Activated T-cell treated with anti-CD3 and anti-CD28 coated beads, Interleukin-2, amount 50 U/mL, for 72 hours (primary cell): ENCODE measurements at places on chromosomes 5 and 9. TPM values are rescaled to one million over a fixed set of nuclear protein-coding genes. Genes with fewer than 3 reads are reported as not detected.

SLC25A2 gene
- total RNA-seq = 0.46 TPM

GRCh38 chr9:78921341-78921740, 624.4 kb downstream of the PSAT1 start:
- H3K4me3 ChIP-seq = no peak overlapping the region
- no peak for DNase-seq
- H3K27me3 ChIP-seq = no peaks in the 10 kb centered on the region
- no peak overlapping the region for H3K27ac ChIP-seq
- H3K4me1 ChIP-seq = no peaks in the 10 kb centered on the region

SLC22A4 gene
- 1.8 TPM for total RNA-seq

DNA sequence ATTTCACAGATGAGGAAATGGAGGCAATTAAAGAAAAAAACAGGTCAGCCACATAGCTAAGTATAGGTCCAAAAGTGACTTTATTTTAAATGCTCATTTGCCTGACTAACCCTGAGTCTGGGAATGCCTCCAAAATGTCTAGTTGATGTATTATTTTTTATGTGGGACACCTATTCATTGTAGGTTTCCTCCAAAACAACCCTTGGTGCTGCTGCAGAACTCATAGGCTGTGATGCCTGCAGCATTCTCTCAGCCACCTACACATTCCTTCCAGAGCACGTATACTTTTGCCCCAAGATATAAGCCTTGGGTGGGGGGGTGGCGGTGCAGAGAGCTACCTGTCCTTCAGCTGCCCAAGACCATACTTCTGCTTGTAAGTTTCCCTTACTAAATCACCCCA, 77.4 kb downstream of the MSX2 start:
- no peak for DNase-seq
- no peaks in the 10 kb centered on the region for H3K4me1 ChIP-seq
- H3K4me3 ChIP-seq = no peak overlapping the region

DNA sequence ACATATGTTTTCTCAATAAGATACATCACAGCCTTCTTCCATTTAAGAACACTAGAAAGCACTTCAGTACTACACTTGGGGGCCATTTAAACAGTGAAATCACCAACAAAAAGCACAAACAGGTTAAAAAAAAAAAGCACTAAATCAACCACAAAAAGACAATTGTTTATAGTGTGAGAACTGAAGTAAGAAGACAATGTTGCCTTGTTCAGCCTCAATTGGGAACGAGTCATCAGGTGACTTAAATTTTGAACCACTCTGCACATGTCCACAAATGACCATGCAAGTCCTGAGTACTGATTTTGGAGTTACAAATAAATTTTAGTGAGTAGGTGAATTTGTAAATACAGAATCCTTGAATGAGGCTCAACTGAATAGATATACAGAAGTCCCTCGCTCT, 37.2 kb upstream of the HNRNPA0 start:
- no peak for DNase-seq
- H3K36me3 ChIP-seq = no peaks in the 10 kb centered on the region
- H3K4me3 ChIP-seq = no peak overlapping the region
- H3K27me3 ChIP-seq = no peaks in the 10 kb centered on the region
- no peak overlapping the region for H3K27ac ChIP-seq

- H3K4me3 ChIP-seq = peak overlapping the region; percentile 56
- H3K27me3 ChIP-seq = no peaks in the 10 kb centered on the region
- H3K36me3 ChIP-seq = no peaks in the 10 kb centered on the region
- peak; percentile 18 for DNase-seq
- no peaks in the 10 kb centered on the region for H3K4me1 ChIP-seq
These were observed 184.0 kb downstream of the SEMA5A start for GRCh38 chr5:9361835-9362234.

DNA sequence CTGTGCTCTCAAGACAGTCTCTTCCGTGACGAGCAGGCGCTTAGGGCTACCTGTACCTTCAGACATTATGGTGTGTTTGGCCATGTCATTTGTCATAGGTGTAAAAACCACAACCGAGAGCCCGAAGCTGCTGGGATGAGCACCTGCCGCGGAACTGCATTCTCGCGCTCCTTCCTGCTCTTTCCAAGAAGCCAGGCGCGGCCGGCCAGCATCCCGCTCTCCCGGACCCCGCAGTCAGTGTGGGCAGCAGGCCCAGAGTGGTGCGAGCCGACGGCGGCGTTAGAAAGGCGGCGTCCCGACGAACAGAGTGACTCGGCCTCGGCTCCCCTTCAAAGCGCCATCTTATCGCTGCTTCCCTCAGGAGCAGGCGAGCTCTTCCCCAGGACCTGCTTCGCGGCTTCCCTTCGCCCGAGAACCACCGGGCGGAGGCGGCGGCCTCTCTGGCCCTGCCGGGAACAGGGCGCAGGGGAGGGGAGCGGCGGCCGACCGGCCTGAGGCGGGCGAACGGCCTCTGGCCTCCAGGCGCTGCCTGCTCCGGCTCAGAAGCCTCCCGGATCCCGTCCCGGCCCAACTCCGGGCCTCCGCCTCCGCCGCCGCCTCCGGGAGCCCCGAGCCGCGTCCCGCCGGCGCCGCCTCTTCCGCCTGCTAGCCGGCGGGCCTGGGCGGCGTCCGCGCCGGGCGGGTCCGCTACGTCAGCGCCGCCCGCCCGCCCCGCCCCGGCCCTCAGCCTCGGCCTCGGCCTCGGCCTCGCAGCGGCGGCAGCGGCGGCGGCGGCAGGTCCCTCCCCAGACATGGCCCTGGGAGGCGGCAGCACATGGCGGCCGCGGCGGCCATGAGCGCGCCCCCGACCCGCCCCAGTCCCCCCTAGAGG, at the start of gene FAM120A:
Gene FAM120A (plus strand): TSS at position 741 of the 871 bp plus-strand sequence. CDS start 231 bp downstream, outside the sequence.
- H3K4me1 ChIP-seq = peaks cover 50% of the 10 kb centered on the region
- peaks cover 12% of the 10 kb centered on the region for H3K36me3 ChIP-seq
- H3K27ac ChIP-seq = peak within 1 kb of the TSS; percentile 91
- H3K27me3 ChIP-seq = no peaks in the 10 kb centered on the region
- H3K4me3 ChIP-seq = peak within 1 kb of the TSS; percentile 93

DNA sequence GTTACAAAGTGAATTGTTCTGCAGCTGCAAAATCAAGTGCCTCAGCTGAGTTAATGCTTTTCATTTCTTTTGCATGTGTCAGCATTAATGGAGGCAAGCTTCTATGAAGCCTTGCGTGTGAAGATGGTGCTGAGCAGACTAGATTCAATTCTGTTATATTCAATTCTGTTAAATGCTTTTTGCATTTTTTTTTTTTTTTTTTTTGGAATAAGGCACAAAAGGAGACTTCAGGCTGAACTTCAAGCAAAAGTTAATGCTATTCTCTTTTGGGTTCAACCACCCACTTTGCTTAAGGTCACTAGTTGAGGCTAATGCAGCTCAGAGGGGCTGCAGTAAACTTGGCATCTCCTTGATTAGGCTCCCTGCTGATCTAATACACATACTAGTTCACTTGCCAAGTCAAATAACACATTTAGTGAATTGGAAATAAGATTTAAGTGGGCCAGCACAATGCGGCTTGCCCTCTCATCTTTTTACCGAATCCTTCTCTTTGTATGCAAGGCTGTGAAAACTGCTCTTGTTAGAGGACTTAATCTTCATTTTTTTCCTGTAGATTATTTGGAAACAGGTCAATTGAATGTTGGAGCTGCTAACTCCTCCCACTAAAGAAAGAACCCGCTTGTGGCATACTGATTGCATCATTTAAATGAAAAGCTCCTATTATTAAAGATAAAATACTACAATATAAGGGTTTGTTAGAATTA, 1020.2 kb downstream of the NR2F1-AS1 start:
- H3K4me3 ChIP-seq = no peak overlapping the region
- DNase-seq = no peak
- no peaks in the 10 kb centered on the region for H3K4me1 ChIP-seq
- H3K27me3 ChIP-seq = no peaks in the 10 kb centered on the region

PCDHGB3 gene
- 0.19 TPM for total RNA-seq

- peaks cover 27% of the 10 kb centered on the region for H3K27me3 ChIP-seq
- no peak overlapping the region for H3K27ac ChIP-seq
- no peak overlapping the region for H3K4me3 ChIP-seq
- H3K4me1 ChIP-seq = peaks cover 34% of the 10 kb centered on the region
These were observed 37.6 kb downstream of the ANKRD33B start for GRCh38 chr5:10601246-10602030.

RMI1 gene
- 22.4 TPM for total RNA-seq

DNA sequence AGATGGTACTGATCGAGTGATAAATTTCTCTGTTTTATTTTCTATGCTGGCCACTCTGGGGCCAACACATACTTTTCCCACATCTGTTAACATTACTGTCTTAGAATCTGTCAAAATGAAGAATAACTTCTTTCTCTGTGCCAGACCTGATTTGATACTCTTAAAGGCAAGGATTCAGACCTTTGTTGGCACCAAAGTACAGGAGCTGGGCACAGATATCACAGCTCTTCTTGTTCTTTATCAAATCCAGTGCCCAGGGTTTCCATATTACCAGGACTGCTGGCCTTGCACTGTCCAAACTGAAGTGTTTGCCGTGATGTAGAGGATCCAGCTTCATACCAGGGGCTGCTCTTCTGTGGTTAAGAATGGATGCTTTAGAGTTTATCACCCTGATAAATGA, 20.9 kb downstream of the ZNF474 start:
- H3K27ac ChIP-seq = no peak overlapping the region
- H3K27me3 ChIP-seq = peaks cover 11% of the 10 kb centered on the region
- no peak for DNase-seq
- peaks cover 17% of the 10 kb centered on the region for H3K4me1 ChIP-seq
- H3K4me3 ChIP-seq = no peak overlapping the region

DNA sequence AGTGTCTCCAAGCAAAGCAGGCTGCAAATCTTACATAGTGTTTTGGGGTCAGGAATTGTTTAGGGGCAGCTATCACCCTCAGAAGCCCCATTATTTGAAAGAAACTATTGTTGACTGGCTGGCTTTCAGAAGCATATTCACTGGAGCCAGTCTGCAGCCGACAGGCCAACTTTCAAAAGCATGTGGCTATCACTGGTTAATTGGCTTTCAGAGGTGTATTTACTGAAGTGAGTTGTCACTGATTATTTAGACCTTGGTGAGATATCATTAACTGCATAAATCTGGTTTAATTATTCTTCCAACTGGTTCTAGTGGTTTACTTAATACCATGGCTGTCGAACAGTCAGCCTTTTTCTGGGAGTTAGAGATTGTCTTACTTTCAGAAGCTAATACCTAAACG, 247.0 kb downstream of the CWC27 start:
- no peaks in the 10 kb centered on the region for H3K36me3 ChIP-seq
- H3K4me3 ChIP-seq = no peak overlapping the region
- H3K27me3 ChIP-seq = no peaks in the 10 kb centered on the region
- H3K27ac ChIP-seq = no peak overlapping the region
- DNase-seq = no peak

GMCL2 gene
- not detected for total RNA-seq

MYMK gene
- total RNA-seq = not detected

GRCh38 chr5:3309538-3309937, 286.1 kb upstream of the IRX1 start:
- H3K27ac ChIP-seq = no peak overlapping the region
- no peaks in the 10 kb centered on the region for H3K4me1 ChIP-seq
- H3K4me3 ChIP-seq = no peak overlapping the region
- peaks cover 1% of the 10 kb centered on the region for H3K36me3 ChIP-seq
- no peak for DNase-seq

GRCh38 chr5:125401724-125402622, 655.5 kb upstream of the ZNF608 start:
- H3K27me3 ChIP-seq = no peaks in the 10 kb centered on the region
- no peak for DNase-seq
- no peak overlapping the region for H3K27ac ChIP-seq
- H3K36me3 ChIP-seq = no peaks in the 10 kb centered on the region

DNA sequence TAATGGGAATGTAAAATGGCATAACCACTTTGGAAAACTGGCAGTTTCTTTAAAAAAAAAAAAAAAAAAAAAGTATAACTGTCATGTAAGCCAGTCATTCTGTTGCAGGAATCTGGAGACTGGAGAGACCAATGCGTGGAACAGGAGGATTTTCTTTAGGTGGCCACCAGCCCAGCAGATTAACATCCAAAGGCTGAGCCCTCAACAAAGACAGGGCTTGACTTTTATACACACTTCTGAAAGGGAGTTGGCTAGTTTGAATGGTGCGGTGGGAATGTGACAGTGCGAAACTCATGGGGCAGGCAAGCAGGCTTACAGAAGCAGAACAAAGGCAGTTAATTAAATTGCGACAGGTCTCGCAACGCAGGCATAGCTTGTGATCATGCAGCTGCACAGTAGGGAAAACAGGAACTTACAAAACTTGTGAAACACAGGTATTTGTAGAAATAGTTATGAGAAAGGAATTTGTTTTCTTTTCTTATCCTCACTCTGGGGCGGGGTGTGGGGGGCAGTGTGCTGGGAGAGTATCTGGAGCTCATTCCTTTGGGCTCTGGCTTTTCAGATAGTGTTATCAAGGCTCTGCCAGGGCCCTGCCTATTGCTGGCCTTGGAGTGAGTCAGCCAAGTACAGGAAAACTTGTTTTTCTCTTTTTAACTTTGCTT, 12.0 kb downstream of the UIMC1 start:
- H3K36me3 ChIP-seq = peaks cover 3% of the 10 kb centered on the region
- peak overlapping the region; percentile 97 for H3K27ac ChIP-seq
- DNase-seq = no peak
- H3K4me1 ChIP-seq = peaks cover 42% of the 10 kb centered on the region
- no peaks in the 10 kb centered on the region for H3K27me3 ChIP-seq

C5orf46 gene
- total RNA-seq = not detected

- H3K4me3 ChIP-seq = no peak overlapping the region
- DNase-seq = no peak
- no peaks in the 10 kb centered on the region for H3K27me3 ChIP-seq
- H3K27ac ChIP-seq = no peak overlapping the region
- peaks cover 10% of the 10 kb centered on the region for H3K36me3 ChIP-seq
These were observed 38.8 kb downstream of the NFX1 start for GRCh38 chr9:33329117-33329563.

- peak overlapping the region; percentile 44 for H3K27ac ChIP-seq
- H3K27me3 ChIP-seq = no peaks in the 10 kb centered on the region
- H3K4me1 ChIP-seq = peaks cover 23% of the 10 kb centered on the region
- no peaks in the 10 kb centered on the region for H3K36me3 ChIP-seq
- H3K4me3 ChIP-seq = peak overlapping the region; percentile 0
- DNase-seq = peak; percentile 73
These were observed 41.5 kb downstream of the TTLL11 start for GRCh38 chr9:122051351-122052321.

DNA sequence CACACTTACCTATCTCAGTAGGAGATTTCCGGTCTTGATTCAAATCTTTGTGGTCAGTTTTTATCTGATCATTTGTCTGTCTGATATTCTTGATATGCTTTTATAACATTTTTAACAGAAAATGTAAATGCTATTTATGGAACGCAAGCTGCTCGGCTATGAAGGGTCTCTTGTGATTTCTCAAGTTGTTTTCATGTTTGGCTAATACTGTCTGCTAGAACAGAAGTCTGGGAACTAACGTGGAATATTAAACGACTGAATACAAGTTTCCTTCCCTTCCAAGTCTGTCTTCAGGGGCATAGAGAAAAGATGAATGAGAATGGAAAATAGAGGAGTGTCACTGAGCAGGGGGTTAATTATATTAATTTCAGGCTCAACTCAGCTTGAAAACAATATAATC, 27.6 kb downstream of the SNCAIP start:
- H3K27ac ChIP-seq = no peak overlapping the region
- no peaks in the 10 kb centered on the region for H3K4me1 ChIP-seq
- H3K4me3 ChIP-seq = no peak overlapping the region
- H3K36me3 ChIP-seq = no peaks in the 10 kb centered on the region
